Chondrocyte (in vitro differentiated cells): ENCODE measurements at places on chromosomes 3 and 15. TPM values are rescaled to one million over a fixed set of nuclear protein-coding genes. Genes with fewer than 3 reads are reported as not detected.

The RETNLB gene
- not detected in 3 replicates for total RNA-seq

DNA sequence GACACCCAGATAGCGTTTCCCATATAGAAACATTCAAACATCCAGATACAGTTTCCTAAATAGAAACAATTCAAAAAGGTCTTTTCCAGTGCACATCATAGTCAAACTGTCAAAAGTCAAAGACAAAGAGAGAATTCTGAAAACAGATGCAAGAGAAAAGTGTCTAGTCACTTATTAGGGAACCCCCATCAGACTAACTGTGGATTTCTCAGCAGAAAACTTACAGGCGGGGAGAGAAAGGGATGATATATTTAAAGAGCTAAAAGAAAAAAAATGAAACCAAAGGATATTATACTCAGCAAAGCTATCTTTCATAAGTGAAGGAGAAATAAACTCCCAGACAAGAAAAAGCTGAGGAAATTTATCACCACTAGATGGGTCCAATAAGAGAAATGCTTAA is 22.3 kb upstream of the CX3CR1 start:
- peaks cover 6% of the 10 kb centered on the region for H3K36me3 ChIP-seq
- DNase-seq, result no peak
- peaks cover 14% of the 10 kb centered on the region for H3K27me3 ChIP-seq
- H3K4me1 ChIP-seq, result no peaks in the 10 kb centered on the region
- H3K4me3 ChIP-seq, result no peak overlapping the region

DNA sequence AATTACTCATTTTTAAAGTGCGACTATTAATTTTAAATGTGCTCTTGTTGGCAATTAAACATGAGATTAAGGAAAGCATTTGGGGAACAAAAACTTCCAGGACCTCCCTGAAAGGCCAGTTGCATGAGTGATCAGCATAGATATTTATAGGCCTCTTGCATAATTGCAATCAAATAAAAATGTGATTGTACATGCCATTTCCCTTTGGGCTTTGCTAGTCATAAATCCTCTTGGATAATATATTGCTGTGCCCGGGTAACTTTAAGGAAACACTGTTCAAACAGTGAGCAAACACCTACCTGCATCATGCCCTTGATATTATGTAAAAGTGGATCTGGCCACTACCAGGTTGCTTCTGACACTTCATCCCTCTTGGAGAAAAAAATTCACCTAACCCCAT is 239.1 kb downstream of the MCTP2 start:
- DNase-seq, result no peak
- H3K36me3 ChIP-seq, result no peaks in the 10 kb centered on the region

DNA sequence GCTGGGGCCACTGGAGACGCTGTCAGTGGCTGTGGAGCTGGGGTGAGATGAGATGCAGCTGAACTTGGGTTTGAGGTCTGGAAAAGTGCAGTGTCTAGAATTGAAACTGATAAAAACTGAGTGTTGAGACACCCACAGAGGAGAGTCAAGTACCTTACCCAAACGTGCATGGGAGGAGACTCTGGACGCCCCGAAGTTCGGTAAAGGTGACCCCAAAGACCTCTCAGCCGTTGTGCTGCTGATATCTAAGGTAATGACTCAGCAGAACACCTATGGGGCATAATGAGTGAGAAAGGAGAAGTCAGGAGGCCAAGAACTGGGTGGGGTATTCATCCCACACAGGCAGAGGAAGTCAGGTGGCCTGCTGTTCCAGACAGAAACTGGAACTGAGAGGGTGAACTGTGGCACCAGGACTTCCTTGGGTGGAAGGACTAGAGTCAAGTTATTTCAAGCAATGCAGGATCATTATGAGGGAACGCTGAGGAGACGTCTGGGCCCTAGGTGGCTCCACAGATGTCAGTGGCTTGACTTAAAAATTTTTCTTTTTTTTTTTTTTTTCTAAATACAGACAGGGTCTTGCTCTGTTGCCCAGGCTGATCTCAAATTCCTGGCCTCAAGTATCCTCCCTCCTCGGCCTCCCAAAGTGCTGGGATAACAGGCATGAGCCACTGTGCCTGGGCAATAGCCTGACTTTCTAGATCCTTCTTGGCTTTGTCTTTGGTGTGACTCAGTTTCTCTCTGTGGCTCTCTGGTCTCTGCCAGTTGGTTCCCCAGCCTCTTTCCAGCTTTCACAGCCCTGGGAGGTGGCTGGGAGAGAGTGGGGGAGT is 67.6 kb upstream of the GCNT3 start:
- H3K4me1 ChIP-seq, result no peaks in the 10 kb centered on the region
- H3K36me3 ChIP-seq, result no peaks in the 10 kb centered on the region
- DNase-seq, result no peak
- H3K4me3 ChIP-seq, result no peak overlapping the region

The CCNL1 gene
- total RNA-seq, result 63.9 to 73.1 TPM (median 70.0 TPM) in 3 replicates

The VIPR1 gene
- total RNA-seq, result 5.8 to 17.0 TPM (median 6.1 TPM) in 3 replicates

GRCh38 chr3:115190747-115191146 is 43.7 kb upstream of the ZBTB20 start:
- H3K27ac ChIP-seq, result no peak overlapping the region
- no peak overlapping the region for H3K4me3 ChIP-seq
- H3K4me1 ChIP-seq, result peaks cover 17% of the 10 kb centered on the region
